Panc1 (cell line): ENCODE measurements at places on chromosomes 1 and 21. TPM values are rescaled to one million over a fixed set of nuclear protein-coding genes. Genes with fewer than 3 reads are reported as not detected.

The DYNLT5 gene
- not detected for total RNA-seq

The HPDL gene
- 1.9 TPM for total RNA-seq

The TMIGD3 gene
- total RNA-seq: not detected

DNA sequence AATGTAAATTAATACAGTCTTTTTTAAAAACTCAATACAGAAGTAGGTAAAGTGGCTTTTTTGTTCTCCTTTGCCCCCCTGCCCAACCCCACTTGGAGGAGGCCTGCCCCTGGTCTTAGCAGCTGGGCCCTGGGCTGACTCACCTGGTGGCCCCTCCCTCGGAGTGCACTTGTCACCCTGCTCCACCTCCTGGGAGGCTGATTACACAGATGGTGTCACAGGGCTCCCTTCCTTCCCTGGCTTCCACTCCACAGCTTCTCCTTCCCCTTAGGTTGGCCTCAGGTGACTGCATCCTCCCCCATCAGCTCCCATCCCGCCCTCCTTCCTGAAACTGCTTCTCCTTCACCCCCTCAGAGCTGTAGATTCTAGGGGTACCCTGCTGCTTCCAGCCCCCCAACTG lies 11.7 kb upstream of the CAPN9 start:
- DNase-seq: no peak
